ENCODE measurements at places on chromosomes 3 and 15.

DNA sequence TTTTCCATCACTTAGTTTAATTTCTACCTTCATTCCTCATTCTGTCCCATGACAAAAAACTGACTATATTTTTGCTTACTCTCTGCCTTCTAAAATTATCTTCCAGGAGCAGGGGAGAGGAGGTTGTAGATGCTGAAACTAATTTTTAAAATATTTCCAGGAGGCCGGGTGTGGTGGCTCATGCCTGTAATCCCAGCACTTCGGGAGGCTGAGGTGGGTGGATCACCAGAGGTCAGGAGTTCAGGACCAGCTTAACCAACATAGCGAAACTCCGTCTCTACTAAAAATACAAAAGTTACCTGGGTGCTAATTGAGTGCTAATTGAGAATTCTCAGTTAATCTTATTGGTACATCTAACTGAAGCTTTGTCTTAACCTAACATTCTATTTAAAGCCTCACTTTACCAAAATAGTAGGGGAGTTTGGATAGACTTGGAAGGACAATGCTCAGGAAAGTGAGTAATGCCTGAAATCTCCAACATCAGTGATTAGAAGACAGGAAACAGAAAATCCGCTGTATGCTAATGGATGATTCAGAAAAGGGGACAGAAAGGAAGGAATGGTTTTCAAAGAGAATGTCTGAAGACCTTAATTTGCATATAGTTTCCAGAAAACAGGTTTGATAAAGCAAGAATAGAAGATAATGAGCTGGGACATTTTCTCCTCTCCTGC is 336.1 kb downstream of the GBE1 start:
- DNase-seq = no peak

GRCh38 chr3:59429198-59429597 is 379.4 kb upstream of the CFAP20DC start:
- no peak for DNase-seq

DNA sequence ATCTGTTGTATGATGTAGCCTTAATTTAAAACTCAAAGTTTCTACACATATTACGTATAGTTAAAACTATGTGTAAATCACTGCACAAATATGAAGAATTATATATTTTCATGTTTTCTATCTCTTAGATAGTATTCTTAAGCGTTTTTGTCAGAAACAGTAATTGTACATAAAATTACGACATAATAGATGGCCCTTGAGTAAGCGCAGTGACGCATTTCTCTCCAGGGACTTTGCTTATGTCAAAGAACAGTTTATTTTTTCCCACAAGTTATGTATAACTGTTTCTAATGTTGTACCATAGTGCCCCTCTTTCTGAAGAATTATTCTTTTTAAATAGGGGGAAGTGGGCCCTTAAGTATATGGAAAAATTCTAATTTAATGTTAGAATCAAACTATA is 934.0 kb downstream of the VGLL3 start:
- no peak for DNase-seq

DNA sequence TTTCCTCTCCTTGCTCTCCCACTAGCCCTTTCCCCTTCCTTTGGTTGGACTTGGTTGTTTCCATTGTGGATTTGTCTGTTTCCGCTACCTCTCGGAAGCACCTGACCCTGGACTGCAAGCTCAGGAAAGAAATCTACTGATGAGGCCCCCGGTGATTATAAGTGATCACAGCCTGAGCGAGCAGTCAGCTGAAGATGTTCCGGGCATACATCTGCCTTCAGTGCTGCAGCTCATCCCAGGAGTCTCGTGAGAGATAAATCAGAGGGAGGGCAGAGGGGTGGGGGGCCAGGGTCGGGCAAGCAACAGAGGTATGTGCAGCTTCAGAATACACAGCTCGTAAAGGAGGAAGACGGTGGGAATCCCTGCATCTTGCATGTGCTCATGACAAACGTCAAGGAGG is 102.1 kb downstream of the MRPL46 start:
- no peak for DNase-seq

GRCh38 chr15:79282371-79283251 is at the start of gene ANKRD34C:
ANKRD34C (plus strand) TSS chr15:79282722; CDS start chr15:79293285, 10,563 bp downstream.
- no peak for DNase-seq
